ENCODE measurements at places on chromosomes 3 and 15. TPM values are rescaled to one million over a fixed set of nuclear protein-coding genes. Genes with fewer than 3 reads are reported as not detected.

The POC1A gene
- total RNA-seq = 2.7 TPM

The GOLGA6B gene
- not detected for total RNA-seq

The ADAMTS9 gene
- 11.7 TPM for total RNA-seq

The GDPGP1 gene
- 13.1 TPM for total RNA-seq

The GOLGA6L4 gene
- 1.6 TPM for total RNA-seq

The GOLIM4 gene
- 54.0 TPM for total RNA-seq

The GOLGA8T gene
- total RNA-seq = not detected

The GP5 gene
- total RNA-seq = 0.38 TPM

The TM4SF1 gene
- 146 TPM for total RNA-seq

The ATP10A gene
- 43.5 TPM for total RNA-seq

The ACTC1 gene
- total RNA-seq = 0.62 TPM

The RTP1 gene
- not detected for total RNA-seq

DNA sequence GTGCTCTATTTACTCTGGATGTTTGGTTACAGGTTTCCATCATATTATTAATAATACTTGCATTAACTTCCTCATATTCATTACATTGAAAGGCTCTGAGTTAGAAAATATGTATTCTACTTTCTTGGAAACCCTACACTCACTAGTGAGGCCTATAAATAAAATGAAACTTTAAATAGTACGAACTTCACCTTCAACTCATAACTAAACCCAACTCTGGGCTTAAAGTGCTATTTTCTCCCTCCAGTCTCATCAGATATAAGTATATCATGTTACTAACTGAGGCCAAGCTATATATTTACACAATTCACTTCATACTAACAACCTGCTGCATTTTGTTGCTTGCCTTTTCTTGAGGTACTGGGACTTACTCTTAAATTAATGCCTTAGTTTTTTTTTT lies 306.7 kb downstream of the TIGIT start:
- no peaks in the 10 kb centered on the region for H3K36me3 ChIP-seq
- H3K4me3 ChIP-seq = no peak overlapping the region

DNA sequence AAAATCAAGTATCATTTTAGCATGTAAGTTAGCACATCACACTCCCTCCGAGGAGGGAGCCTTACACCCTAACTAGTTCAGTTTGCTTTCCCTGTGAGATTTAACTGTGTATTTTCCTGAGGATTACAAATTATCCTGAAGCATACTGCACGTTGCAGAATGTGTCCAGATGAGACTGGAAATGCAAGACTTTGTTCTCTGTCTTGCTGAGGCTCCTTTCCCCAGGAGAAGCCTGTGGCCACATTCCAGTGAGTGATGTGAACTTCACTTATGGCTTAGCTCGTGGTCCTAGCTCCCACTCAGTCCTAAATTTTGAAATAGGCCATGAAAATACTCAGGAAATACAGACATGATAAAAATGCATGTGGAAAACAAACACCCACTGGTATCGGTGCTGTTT lies 23.7 kb downstream of the PDZRN3 start:
- no peaks in the 10 kb centered on the region for H3K36me3 ChIP-seq
- no peaks in the 10 kb centered on the region for H3K27me3 ChIP-seq
- H3K4me3 ChIP-seq = no peak overlapping the region
- H3K27ac ChIP-seq = peak overlapping the region; percentile 1
- DNase-seq = no peak
- peaks cover 6% of the 10 kb centered on the region for H3K4me1 ChIP-seq

GRCh38 chr3:194212845-194213331 lies 76.9 kb downstream of the HES1 start:
- H3K4me3 ChIP-seq = no peak overlapping the region
- no peaks in the 10 kb centered on the region for H3K36me3 ChIP-seq
- H3K27me3 ChIP-seq = no peaks in the 10 kb centered on the region
- no peak overlapping the region for H3K27ac ChIP-seq

DNA sequence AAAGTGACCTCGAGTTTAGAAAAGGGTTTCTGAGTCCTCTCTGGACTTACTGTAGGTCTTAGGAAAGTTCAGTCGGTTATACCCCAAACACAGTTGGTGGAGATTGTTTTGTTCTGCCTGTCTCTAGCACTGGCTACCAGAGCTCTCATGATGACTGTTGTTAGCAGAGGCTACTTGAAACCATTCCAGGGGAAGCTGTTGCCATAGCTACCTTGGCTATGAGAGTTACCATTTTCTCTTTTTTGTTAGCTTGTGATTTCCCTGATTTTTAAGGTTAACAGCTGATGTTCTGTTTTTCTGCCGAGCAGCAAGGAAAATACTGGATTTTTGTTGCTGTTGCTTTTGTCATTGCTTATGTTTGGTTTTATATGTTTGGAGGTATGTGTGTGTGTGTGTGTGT lies 26.7 kb downstream of the ABHD2 start:
- no peaks in the 10 kb centered on the region for H3K27me3 ChIP-seq
- H3K36me3 ChIP-seq = peaks cover 43% of the 10 kb centered on the region
- no peak overlapping the region for H3K4me3 ChIP-seq

- H3K27ac ChIP-seq = peak overlapping the region; percentile 92
- peak overlapping the region; percentile 88 for H3K4me3 ChIP-seq
- DNase-seq = peak; percentile 65
- H3K27me3 ChIP-seq = no peaks in the 10 kb centered on the region
- peaks cover 72% of the 10 kb centered on the region for H3K4me1 ChIP-seq
Observed at GRCh38 chr15:70096215-70097062, 1.3 kb downstream of the TLE3 start.

- H3K36me3 ChIP-seq = peaks cover 17% of the 10 kb centered on the region
- H3K4me1 ChIP-seq = no peaks in the 10 kb centered on the region
- no peak for DNase-seq
- no peaks in the 10 kb centered on the region for H3K27me3 ChIP-seq
- no peak overlapping the region for H3K4me3 ChIP-seq
Observed at GRCh38 chr15:39599871-39600270, 19.0 kb downstream of the THBS1 start.

DNA sequence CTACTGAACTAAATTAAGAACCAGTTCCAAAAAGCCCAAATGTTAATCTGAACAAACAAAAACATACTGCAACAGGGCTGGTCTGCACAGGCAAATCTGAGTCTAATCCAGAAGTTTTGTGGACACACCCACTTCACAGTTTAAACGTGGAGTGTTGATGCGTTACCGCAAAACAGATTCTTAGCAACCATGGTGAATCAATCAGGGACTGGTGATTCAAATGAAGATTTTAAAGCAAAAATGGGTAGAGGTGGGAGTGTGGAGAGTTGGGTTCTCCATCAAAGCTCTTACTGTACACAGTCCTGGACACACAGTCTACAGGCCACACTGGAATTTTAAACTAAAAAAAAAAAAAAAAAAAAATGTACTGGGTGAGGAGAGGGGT lies 5.2 kb downstream of the ANXA2 start:
- DNase-seq = no peak
- peak overlapping the region; percentile 95 for H3K27ac ChIP-seq
- no peaks in the 10 kb centered on the region for H3K27me3 ChIP-seq
- H3K36me3 ChIP-seq = peaks cover 15% of the 10 kb centered on the region

GRCh38 chr3:89692601-89693000 lies 585.2 kb downstream of the EPHA3 start:
- no peaks in the 10 kb centered on the region for H3K27me3 ChIP-seq
- H3K4me3 ChIP-seq = no peak overlapping the region
- H3K36me3 ChIP-seq = no peaks in the 10 kb centered on the region

DNA sequence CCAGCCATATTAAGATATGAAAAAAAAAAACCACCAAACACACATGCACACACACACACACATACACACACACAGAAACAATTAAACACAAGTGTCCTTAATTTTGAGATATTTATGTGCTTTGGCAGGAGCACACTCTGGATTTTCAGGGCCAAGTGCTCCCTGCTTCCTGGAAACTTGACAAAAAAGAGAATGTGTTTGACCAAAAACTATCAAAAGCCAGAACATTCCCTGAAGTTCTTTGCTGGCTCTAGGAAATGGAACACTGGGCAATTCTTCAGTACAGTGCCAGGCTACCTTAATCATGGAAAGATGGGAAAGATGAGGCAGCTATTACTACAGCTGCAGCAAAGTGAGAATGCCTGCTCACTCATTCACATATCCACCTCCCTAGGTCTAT lies 44.6 kb downstream of the P3H2 start:
- H3K27me3 ChIP-seq = no peaks in the 10 kb centered on the region
- DNase-seq = no peak
- H3K4me1 ChIP-seq = peaks cover 20% of the 10 kb centered on the region
- no peaks in the 10 kb centered on the region for H3K36me3 ChIP-seq

DNA sequence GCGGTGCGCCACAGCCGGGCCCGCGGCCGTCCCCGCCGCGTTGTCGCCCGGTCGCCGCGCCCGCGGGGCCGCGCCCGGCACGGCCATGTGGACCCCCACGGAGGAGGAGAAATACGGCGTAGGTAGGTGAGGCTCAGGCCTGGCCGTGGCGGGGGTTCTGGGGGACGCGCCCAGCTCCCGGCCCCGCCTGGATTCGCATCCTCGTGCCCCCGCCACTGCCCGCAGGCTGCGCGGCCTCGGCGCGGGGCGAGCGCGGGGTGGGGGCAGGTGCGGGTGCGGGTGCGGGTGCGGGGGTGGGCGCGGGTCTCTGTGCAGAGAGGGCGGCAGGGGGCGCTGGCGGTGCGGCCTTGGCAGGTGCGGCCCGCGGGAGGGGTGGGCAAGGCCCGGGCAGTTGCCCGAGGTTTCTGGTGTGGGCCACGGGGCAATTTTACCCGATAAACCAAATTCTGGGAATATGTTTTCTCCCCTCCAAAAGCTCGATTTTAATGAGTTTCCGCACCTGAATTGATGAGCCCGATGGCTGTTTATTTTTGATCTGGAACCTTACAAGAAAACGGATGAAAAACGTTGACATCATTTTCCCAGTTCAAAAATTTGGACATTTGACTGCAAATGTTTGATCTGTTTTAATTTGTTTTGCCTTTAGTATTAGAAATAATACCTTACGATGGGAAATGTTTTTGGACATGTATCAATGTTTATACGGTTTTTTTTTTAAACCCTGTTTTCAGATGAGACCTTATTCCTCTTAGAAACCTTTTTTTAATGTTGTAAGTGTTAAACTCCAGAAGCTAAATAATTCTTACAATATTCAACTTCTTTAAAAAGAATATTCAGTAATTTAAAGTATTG lies 678 bp downstream of the DOCK3 start:
- peaks cover 4% of the 10 kb centered on the region for H3K4me1 ChIP-seq
- peaks cover 61% of the 10 kb centered on the region for H3K27me3 ChIP-seq
- H3K4me3 ChIP-seq = peak overlapping the region; percentile 47

GRCh38 chr3:23916152-23916885 lies 471 bp downstream of the NKIRAS1 start:
- no peaks in the 10 kb centered on the region for H3K27me3 ChIP-seq
- peak overlapping the region; percentile 92 for H3K27ac ChIP-seq
- H3K36me3 ChIP-seq = peaks cover 33% of the 10 kb centered on the region

- H3K36me3 ChIP-seq = no peaks in the 10 kb centered on the region
- no peak for DNase-seq
Observed at GRCh38 chr15:74381481-74381880, 14.0 kb upstream of the CYP11A1 start.

DNA sequence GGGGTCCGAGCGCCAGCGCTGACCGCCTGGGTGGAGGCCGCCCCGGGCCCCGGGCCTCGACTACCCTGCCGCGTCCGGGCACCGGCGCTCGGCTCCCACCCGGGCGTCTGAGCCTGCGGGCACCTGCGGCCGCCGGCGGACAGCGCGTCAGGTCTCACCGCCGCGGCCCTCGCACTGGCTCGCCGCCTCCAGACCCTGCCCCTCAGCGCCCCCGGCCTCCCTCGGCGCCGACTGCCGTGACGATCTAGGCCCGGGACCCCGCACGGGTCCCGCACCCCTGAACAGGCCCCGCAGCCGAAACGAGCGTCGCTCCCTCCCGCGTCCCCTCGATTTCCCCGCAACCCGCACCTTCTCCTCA lies 297 bp downstream of the PRC1 start:
- peaks cover 14% of the 10 kb centered on the region for H3K4me1 ChIP-seq
- H3K27me3 ChIP-seq = no peaks in the 10 kb centered on the region
- H3K36me3 ChIP-seq = peaks cover 14% of the 10 kb centered on the region
- DNase-seq = peak; percentile 55

GRCh38 chr3:156617781-156618180 lies 56.6 kb upstream of the TIPARP start:
- H3K4me3 ChIP-seq = no peak overlapping the region
- no peak overlapping the region for H3K27ac ChIP-seq
- H3K4me1 ChIP-seq = peaks cover 15% of the 10 kb centered on the region
- H3K36me3 ChIP-seq = no peaks in the 10 kb centered on the region
- DNase-seq = no peak
- H3K27me3 ChIP-seq = no peaks in the 10 kb centered on the region

GRCh38 chr3:51471775-51472652 lies 27.8 kb downstream of the DCAF1 start:
- no peak overlapping the region for H3K4me3 ChIP-seq
- peaks cover 81% of the 10 kb centered on the region for H3K36me3 ChIP-seq
- no peaks in the 10 kb centered on the region for H3K4me1 ChIP-seq
- H3K27ac ChIP-seq = no peak overlapping the region

GRCh38 chr15:73885954-73886700 lies 12.8 kb downstream of the TBC1D21 start:
- H3K27me3 ChIP-seq = peaks cover 13% of the 10 kb centered on the region
- no peak overlapping the region for H3K4me3 ChIP-seq
- no peak for DNase-seq
- no peaks in the 10 kb centered on the region for H3K4me1 ChIP-seq
- H3K36me3 ChIP-seq = no peaks in the 10 kb centered on the region

DNA sequence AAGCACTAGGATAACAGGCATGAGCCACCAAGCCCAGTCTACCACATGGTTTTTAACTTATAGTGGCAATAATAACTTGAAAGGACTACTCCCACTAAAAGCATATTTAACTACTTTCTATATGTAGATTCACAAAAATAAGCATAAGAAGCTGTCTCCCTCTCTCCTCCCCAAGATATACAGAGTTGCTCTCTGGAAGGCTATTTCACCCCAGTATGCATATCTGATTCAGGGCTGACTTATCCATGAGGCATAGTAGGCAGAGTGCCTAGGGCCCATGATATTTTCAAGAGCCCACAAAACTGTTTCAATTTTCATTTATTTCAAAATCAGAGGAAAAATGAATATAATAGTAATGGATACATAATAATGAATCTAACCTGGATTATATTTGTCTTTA lies 20.5 kb downstream of the ATP8B4 start:
- H3K36me3 ChIP-seq = no peaks in the 10 kb centered on the region
- DNase-seq = no peak
- peaks cover 5% of the 10 kb centered on the region for H3K4me1 ChIP-seq
- no peaks in the 10 kb centered on the region for H3K27me3 ChIP-seq

- no peak overlapping the region for H3K27ac ChIP-seq
- H3K27me3 ChIP-seq = no peaks in the 10 kb centered on the region
- peaks cover 9% of the 10 kb centered on the region for H3K4me1 ChIP-seq
- H3K4me3 ChIP-seq = no peak overlapping the region
Observed at GRCh38 chr3:136074546-136075170, 109.1 kb downstream of the PPP2R3A start.

DNA sequence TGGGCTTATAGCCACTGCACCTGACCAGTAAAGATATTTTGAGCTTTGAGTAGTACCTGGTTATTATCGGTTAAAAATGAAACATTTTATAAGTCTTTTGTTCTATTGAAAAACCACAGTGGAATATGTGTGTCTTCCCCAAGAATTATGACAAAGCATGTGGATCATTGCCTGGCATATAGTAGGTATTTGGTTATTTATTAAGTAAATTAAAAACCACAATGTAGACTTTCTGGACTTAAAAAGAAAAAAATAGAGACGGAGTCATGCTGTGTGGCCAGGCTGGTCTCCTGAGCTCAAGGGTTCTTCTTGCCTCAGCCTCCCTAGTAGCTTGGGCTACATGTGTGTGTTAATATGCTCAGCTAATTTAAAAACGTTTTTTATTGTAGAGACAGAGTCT lies 43.5 kb downstream of the UBE2E2 start:
- H3K4me3 ChIP-seq = no peak overlapping the region
- no peaks in the 10 kb centered on the region for H3K27me3 ChIP-seq
- H3K27ac ChIP-seq = no peak overlapping the region
- DNase-seq = no peak
- no peaks in the 10 kb centered on the region for H3K36me3 ChIP-seq

GRCh38 chr3:51687431-51688205 lies 16.6 kb downstream of the TEX264 start:
- peak overlapping the region; percentile 76 for H3K27ac ChIP-seq
- no peak for DNase-seq
- H3K4me1 ChIP-seq = peaks cover 37% of the 10 kb centered on the region
- H3K27me3 ChIP-seq = no peaks in the 10 kb centered on the region
- peaks cover 68% of the 10 kb centered on the region for H3K36me3 ChIP-seq
